Cerebellar nuclear complex (tissue), 1 donor: ENCODE measurements at places on chromosomes 13 and 19.

- no peak for DNase-seq
Measured at GRCh38 chr13:73228546-73228945, 169.7 kb downstream of the KLF5 start.

- DNase-seq, result no peak
Measured at GRCh38 chr13:33752597-33752996, 65.4 kb upstream of the RFC3 start.

DNA sequence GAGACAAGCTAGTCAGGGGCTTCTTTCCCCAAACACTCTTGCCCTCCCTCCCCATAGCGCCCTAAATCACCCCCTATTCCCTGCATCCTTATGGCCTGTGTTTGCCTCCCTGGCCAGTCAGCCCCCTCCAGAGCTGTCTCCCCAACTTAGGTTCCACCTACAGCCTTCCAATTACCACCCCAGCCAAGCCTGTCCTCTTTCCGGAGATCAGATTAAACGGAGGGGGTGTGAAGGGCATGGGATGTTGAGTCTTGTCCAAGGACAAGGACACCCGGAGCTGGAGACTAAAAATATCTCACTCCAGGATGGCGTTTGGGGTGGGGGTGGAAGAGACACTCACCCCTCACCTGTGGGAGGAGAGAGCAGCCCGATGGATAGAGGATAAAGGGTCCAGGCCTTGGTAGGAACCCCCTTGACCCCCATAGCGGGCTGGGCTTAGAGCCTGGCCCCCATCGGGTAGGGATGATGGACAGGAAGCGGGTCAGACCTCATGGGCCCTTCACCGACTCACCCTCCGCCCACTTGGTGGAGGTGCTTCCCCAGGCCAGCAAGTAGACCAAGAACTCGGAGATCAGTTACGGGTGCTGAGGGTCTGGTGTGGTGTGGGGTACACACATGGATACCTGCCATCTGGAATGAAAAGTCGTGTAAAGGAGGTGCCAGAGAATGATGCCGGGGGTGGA is 6.0 kb downstream of the ZNF865 start:
- no peak for DNase-seq

DNA sequence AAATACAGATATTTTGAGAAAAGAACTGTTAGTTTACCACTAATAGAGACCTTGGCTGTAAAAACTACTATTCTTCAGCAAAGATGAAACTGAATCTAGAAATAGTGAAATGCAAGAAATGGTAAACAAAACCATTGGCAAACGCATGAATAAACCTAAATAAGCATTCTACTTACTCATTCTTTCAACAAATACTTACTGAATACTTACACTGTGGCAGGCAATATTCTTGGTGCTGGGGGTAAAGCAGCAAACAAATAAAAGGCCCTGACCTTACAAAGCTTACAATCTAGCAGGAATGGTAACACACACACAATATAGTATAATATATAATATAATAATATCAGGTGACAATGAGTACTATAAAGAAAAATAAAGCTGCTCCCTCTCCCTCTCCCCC is 38.7 kb downstream of the KATNAL1 start:
- DNase-seq, result no peak

DNA sequence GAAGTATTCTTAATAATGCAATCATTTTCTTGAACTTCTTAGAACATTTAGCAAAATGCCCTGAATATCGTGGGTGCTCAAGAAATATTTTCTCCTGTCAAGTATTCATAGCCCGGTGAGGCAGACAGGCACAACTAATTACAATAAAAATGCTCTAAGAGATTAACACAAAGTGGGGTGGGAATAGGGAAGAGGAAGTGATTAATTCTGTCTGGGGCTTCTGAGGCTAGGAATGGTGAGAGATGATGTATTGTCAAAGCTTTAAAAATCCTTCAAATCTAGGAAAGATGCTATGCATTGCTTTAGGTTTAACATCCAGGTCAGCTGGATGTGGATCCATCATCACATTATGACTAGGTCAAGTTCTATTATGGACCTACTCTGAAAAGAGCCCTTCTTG is 66.9 kb upstream of the POSTN start:
- DNase-seq, result no peak

- no peak for DNase-seq
Measured at GRCh38 chr13:99267927-99268326, 9.7 kb upstream of the GPR18 start.

DNA sequence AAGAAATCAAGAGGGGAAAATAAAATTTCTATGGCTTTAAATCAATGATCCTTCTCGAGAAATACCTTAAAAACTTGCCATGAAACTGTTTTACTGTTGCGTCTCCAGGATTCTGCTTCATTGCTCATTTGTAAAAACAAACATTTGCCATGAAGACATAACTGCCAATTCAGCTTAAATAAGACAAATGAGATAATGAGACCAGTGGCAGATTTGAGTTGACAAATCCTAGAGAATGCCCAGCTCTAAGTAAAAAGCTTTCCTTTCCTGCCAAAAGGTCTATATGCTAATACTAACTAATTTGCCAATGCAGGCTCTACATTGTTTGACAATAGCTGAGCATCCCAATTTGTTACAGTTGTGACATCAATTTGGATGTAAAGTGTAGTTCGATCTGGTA is 400.5 kb upstream of the PCDH9 start:
- no peak for DNase-seq

DNA sequence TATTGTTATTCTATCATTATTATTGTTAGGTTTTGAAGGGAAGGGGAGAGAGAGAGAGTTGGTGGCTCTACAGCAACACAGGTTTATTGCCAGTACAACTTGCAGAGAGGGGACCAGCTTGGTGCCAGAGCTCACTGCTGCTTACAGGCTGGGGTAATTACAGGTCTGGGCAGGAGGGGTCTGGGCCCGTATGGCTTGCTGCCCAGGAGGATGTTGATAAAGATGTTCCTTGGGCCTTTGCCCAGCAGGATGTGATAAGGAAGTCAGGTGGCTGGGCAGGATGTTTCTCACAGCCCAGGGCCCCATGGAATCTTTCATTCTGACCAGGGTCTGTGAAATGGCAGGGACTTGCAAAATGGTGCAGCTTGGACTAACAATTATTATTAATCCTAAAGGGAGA is 64.2 kb upstream of the ZNF599 start:
- no peak for DNase-seq

GRCh38 chr13:59197397-59197796 is 966.3 kb downstream of the DIAPH3 start:
- no peak for DNase-seq

DNA sequence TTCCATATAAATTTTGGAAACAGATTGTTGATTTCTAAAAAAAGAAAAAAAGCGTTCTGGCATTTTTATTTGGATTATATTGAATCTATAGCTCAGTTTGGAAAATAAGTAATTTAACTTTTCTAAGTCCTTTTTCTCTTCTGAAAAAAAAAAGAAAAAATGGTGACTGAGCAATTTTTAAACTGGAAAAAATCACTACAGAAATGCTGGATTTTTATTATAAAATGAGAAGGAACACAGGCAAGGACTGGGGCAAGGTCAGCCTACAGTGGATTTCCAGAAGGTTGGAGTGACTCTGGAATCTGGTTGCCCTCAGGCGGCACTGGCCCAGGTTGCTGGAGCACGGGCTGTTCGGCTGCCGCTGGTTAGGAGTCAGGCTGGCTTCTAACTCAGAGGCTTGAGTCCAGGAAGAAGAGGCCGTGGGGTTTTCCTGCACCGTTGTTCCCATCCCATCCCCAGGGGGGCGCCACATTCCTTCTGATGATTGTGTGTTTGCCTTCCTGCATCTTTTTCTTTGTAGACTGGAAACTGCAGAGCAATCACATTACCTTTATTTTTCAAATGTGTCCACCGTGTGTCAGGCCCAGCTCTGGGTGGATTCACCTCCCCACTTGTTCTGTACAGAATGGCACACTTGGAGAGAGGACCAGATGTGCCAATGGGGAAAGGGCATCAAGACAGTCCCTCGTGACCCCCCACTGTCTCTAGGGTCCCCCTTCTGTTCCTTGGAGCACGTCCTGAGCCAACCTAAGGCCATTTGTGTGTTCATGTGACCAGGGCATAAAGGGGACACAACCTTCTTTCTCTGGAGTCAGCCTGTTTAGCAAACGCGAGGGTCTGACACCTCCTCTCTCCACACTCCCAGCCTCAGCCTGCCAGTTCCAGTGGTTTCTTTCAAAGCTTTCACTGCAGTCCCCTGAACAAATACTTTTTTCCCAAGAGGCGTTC is 44.5 kb upstream of the GTF3A start:
- DNase-seq, result no peak

GRCh38 chr19:2478756-2479555 is 3.0 kb downstream of the GADD45B start:
- no peak for DNase-seq

DNA sequence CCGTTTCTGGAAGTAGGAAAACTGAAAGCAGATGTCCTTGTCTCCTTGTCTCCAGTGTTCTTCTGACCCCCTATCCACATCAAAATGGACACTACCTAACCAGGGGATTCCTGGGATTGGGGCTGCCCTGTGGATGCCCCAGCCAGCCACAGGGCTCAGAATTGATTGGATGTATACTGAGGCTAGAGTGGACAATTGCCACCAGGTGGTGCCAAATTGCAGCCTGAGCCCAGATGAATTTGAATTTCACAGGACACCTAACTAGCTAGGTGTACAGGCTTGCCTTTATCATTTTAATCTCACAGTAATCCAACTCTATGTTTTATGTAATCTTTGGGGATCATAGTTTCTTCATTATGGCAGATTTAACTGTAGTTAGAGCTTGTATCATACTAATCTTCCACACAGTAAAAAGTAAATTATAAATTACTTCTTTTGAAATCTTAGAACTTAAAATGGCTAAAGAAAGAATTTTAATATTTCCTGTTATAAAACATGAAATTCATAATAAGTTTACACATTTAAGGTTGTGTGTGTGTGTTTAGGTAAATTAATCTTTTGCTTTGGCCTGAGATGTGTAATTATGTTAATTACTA is 58.0 kb downstream of the PIBF1 start:
- no peak for DNase-seq

DNA sequence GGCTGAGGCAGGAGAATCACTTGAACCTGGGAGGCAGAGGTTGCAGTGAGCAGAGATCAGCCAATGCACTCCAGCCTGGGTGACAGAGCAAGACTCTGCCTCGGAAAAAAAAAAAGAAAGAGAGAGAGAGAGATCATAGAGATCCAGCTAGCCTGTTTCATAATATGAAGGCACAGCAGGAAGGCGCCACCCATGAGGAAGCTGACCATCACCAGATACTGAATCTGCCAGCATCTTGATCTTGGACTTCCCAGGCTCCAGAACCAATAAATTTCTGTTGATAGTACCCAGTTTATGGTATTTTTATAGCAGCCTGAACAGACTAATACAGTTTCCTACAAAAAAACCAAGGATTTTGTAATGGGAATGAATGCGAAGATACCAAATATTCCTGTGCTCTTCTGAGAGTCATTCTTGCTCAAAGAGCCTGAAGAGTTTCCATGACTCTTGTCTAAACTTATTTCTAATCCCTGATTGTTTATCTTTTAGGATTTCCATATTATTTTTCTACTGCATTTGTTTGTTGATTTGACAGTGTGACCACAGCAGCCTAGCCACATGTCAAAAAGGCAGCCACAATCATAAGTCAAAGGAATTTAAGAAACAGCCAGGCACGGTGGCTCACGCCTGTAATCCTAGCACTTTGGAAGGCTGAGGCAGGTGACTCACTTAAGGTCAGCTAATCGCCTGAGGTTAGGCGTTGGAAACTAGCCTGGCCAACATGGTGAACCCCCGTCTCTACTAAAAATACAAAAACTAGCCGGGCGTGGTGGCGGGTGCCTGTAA is 37.7 kb upstream of the PDCD5 start:
- no peak for DNase-seq

DNA sequence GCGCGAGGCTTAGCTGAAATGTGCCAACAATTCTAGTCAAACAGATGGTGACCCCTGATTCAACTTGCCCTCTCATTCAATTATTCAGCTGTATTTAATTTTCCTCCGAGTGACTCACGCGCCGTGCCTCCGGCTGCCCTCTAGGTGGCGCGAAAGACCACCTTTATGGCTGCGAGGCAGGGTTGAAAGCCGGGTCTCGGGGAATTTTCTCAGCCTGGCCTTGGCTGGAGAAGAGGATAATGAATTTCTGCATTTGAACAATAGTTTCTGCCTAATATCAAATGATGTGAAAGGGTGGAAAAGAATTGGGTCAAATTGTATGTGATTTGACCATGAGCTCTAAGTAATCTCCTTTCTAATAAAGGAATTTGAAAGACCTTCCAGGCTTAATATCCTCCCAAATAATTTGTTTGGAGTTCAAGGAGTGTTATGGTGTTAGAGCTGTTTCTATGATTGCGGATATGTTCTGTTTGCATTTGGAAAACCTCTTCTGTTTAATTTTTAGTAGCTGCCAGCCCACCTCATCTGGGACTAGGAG is 310.9 kb downstream of the ZNF536 start:
- DNase-seq, result no peak

- no peak for DNase-seq
Measured at GRCh38 chr19:55264531-55264930, 5.7 kb upstream of the PPP6R1 start.

DNA sequence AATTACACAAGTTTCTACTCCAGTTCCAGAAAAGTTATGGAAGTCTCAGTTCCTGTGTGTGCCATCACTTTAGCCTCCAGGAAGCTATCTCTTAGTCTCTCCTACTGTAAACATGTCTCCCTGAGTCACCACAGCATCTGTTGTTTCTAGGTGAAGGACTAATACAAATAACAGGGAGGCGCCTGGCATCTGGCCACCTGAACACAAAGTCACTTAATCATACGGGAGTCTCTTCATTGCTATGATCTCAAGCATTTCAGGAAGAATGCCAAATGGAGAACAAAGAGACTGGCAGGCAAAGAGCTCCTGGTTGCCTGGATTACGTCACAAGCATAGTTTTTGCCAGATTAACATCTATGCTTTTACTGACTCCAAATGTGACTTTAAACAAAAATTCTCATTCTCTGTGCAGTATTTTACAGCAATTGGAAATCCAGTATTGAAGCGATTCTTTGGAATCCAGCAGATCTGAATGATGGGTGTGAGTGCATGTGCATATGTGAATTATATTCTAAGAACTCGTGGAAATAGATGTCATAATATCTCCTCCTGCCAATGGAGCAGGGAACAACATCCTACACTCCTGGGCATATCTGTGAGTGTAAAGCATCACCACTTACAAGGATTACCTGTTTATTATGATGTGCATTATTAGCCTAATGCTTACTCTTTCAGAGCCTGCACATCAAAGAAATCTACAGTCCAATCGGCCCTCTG is 572.8 kb downstream of the PCDH9 start:
- DNase-seq, result peak; percentile 20

GRCh38 chr19:54024660-54025059 is 33.2 kb downstream of the CACNG6 start:
- DNase-seq, result no peak

GRCh38 chr13:44806826-44807225 is 182.4 kb downstream of the NUFIP1 start:
- no peak for DNase-seq
